ENCODE measurements at places on chromosomes 2 and 18.

DNA sequence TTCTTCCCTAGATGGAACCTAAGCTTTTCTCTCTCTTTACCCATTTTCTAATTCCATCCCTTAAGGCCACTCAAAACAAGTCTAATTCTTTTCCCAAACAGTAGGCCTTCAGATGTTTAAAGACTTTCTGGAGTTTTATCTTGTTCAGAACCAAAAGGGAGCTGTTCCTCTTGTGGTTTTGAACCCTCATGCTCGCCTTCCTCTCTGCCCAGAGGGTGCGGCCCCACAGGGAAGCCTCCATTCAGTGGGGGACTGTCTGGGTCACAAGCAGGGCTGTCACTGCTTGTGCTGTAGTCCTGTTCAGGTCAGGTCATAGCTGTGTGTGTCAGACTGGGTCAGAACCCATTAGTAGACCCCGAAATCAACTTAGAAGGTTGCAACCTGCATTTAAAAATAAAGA, 56.5 kb downstream of the TET3 start:
- DNase-seq = no peak

GRCh38 chr18:58144671-58145285, 100.8 kb downstream of the NEDD4L start:
- peak; percentile 67 for DNase-seq

GRCh38 chr2:120299004-120299403, 46.4 kb downstream of the RALB start:
- no peak for DNase-seq

DNA sequence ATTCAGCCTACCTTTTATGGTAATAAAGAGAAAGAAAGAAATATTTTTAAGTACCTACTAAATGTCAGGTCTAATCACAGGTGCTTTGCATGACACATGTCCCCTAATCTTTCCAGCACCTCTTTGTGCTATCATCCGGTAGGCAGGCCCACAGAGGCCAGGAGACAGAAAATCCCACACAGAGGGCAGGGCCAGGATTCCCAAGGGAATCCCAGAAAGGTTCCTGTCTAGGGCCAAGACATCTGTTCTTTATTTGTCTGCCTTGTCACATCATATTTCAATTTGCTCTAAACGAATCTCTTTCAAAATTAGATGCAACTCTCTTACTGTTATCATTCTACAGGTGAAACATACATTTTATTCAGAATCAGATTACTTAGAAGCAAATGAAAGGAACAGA, 676.1 kb upstream of the GYPC start:
- DNase-seq = no peak

GRCh38 chr18:13261661-13262357, 43.2 kb downstream of the LDLRAD4 start:
- DNase-seq = no peak

Data from NCI-H774 (cell line).